Stimulated activated CD8-positive, alpha-beta memory T cell treated with anti-CD3 and anti-CD28 coated beads, Interleukin-12 subunit alpha, Interleukin-12 subunit beta, amount 100 ng/mL, for 1 hour (primary cell): ENCODE measurements at places on chromosomes 3 and 15.

- DNase-seq = no peak
Measured at GRCh38 chr3:42996633-42997075, 17.5 kb downstream of the GASK1A start.

DNA sequence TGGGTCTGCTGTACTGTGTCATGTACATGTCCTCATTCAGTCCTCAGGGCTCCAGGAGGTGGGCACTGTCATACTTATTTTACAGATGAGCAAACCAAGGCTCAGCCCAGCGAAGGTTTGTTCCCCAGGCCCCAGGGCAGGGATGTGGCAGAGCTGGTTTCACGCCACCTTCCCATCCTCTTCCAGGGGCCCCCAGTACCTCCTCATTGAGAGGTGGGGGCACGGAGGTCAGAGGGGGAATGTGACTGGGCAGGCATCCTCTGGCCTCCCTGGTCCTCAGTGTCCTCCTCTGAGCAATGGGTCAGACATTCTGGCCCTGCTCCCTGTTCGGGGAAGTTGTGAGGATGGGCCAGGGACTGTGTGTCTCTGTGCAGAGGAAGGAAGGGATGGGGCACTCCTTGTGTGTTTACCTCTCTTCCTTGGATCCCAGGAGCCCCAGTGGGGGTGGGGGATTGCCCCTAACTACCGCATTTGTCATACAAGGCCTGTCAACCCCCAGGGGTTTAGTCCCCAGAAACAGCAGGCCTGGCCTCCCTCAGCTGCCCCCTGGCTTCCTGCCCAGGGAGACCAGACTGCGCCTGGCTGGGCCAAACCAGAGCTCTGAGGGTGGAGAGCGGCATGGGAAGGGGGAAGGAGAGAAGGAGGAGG, 65.9 kb upstream of the LCTL start:
- no peak for DNase-seq

DNA sequence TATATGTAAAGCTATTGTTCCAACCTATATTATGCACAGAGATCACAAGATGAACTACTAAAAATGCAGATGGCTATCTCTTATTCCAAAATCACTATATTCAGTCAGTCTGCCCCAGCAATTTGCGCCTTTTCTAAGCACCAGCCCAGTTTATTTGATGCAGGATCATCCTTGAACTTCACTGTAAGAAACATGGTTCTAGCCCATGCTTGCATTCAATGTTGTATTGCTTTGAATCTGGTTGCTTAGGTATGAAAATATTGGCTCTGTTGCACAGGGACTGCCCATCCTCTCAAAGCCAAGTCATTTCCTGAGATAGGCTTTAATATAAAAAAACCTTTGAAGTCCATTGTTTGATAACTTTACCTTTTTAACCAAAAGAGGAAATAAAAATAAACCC, 170.5 kb upstream of the LRIG1 start:
- DNase-seq = no peak

GRCh38 chr3:127688022-127688415, 15.3 kb downstream of the ABTB1 start:
- DNase-seq = no peak

- DNase-seq = no peak
Measured at GRCh38 chr3:36762918-36763849, 1.2 kb downstream of the DCLK3 start.
